ENCODE measurements at places on chromosomes 1 and 21.
A peak's percentile ranks its signal among the peaks of the same experiment; 100 is the strongest.

GRCh38 chr1:201570886-201571624 lies 32.1 kb downstream of the NAV1 start:
- no peak for DNase-seq

DNA sequence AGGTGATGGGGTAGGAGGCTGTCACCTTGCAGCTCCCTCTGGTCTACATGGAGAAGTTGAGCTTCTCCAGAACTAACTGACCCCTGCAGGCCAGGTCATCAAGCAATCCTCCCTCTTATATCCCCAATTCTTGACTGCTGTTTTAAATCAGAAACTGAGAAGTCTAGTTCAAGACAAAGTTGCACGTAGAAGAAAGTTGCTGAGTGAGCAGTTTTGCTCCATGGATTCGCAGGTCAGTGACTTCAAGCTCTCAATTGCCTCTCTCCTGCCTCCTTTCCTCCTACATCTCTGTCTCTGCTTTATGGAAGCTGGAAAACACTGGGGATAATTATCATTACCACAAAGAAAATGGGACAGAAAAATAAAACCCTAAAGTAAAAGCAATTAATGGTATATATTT lies 32.8 kb upstream of the GBP5 start:
- no peak for DNase-seq

- DNase-seq = no peak
These were observed 22.9 kb upstream of the WARS2 start for GRCh38 chr1:119163396-119163795.

GRCh38 chr1:203305809-203306088 lies 430 bp downstream of the BTG2 start:
- DNase-seq = no peak

DNA sequence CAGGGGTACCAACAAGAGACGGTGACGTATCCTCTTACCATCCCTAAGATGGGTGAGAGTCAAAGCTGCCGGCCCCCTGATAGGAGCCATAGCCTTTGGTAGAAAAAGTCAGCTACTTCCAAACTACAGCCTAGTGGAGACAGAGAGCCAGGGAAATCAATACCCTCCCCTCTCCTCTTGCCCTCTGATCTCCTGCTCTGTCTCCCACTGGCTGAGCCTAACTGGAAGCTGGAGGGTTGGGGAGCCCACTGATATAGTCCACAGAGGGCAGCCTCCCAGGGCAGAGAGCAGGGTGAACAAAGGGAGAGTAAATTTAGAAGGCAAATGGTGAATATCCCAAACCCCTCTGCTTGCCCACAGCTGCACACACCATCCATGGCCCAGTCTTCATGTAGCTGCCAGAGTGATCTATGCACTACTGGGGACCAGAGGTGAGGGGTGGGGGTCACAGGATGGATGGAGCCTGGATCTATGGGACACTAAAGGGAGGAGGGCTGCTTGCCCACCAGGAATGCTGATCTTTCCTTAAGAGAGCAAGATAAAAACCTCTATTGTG lies 80.0 kb downstream of the DHRS3 start:
- no peak for DNase-seq

- DNase-seq = no peak
These were observed 4.0 kb downstream of the FTCD start for GRCh38 chr21:46151261-46151988.

DNA sequence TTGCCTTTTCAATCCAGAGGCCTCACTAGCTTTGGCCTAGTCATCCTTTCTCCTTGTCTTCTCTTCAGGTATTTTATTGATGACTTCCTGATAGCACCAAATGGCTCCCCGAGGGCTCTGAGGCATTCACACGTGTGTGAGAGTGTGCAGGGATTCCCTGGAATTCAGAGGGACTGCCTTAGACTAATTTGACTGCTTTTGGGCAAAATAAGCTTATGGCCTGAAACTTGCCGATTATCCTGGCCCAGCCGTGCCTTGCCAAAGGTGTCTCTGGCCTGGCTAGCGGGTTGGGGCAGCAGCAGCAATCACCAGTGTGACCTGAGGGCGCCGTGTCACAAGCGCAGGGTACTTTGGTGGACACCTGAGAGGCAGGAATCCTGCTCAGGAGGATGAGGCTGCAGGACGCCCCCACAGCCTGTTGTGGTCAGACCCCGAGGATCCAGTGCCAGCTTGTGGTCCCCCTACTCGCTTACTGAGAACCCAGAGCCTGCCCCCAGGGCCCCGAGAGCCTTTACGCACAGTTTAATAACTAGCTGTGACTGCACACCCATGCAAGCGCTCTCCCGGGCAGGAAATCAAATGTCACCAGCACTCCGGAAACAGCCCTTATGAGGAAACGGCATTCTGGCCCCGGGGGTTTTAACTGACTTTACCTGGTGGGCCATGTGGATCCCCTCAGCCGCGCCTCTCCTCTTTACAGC lies 62.8 kb upstream of the PDE9A start:
- DNase-seq = no peak

- DNase-seq = no peak
These were observed 108.7 kb upstream of the COL6A1 start for GRCh38 chr21:45872902-45873301.

DNA sequence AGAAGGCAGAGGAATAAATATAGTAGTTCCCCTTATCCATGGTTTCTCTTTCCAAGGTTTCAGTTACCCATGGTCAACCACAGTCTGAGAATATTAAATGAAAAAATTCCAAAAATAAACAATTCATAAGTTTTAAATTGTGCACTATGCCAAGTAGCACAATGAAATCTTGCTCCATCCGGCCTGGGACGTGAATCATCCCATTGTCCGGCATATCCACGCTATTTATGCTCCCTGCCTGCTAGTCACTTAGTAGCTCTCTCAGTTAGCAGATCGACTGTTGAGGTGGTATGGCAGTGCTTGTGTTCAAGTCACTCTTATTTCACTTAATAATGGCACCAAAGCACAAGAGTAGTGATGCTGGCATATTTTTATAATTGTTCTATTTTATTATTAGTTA lies 58.6 kb upstream of the ARHGAP29 start:
- DNase-seq = no peak

DNA sequence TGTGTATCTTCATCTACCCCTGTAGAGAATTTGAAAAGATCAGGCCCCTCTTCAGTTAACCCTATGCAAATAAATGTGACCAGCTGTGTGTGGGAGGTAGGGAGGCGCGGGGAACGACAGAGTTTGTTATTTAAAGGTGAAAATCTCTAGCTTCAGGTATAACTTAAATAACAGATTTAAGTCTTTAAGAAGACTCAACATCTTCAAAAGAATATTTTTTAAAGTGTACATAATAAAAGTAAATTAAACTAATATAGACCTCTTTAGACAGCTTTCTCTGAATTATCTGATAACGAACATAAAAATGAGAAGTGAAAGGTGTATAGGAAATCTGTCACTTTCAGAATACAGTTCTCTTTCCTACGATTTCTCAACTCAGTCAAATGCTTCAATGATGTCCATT lies 16.0 kb downstream of the ANGPTL3 start:
- DNase-seq = no peak

DNA sequence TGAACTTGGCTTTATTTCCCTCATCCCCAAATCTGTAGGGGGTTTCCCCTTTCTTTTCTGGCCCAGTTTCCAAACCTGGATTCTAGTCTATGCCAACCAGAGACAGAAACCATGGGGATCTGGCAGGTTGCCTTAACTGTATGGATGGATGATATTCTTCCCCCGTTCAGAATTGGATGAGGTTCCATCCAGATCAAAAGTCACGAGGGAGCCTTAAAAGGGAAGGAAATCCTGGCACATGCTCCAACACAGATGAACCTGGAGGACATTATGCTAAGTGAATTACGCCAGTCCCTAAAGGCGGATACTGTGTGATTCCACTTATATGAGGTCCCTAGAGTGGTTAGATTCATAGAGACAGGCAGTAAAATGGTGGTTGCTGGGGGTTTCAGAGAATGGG lies 124.4 kb downstream of the HUNK start:
- no peak for DNase-seq

DNA sequence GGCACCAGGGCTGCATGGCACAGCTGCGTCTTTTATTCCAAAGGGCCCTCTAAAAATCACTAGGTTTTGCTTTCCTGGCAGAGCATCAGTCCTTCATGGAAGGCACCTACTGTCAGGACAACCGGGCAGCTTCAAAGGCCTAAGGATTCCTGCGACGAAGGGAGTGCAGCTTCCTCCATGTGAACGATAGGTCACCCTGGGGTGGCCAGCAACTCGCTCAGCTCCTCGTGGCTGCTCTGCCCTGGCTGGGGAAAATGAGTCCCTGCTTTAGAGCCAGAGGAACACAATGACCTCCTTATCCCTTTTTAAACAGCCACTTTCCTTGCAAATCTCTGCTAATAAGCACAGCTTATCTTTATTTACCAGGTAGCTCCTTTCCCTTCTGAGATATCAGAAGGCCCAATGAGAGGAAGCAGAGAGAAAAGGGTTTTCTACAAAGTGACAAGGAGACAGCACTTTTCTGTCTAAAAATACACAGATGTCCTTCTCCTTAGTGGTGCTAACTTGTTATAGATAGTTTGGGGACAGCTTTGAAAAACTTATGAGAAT lies 71.6 kb upstream of the SMYD2 start:
- no peak for DNase-seq

DNA sequence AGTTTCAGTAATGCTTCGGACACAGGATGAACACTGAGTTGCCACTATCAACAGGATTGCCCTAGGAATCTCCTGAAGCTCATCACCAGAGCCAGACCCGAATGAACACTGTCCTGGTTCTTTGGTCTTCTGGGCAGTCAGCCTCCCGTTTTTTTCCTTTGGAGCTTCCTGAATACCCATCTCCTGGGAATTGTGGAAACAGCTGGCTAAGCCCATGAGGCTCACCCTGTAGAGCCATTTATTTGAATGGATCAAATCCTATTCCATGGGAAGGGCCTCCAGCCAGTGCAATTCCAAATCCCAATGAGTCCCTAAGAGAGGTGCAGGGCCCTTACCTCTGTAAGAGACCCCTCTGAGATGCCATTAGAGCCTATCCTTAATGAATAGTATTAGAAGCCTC lies 5.9 kb downstream of the RCSD1 start:
- DNase-seq = no peak

DNA sequence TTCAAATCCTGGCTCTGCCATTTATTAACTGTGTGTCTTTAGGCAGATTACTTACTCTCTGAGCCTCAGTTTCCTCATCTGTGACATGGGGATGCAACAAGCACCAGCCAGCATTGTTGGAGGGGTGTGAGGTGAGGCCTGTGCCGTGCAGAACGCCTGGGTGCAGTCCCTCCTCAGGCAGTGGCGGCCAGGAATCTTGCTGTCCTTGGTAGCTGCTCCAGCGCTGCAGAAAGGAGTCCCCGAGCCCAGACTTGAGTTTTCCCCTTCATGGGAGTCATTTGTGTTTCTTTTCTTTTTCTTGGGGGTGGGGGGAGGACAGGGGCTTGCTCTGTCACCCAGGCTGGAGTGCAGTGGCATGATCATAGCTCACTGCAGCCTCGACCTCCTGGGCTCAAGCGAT lies 46.6 kb downstream of the DISP3 start:
- DNase-seq = no peak

GRCh38 chr1:16122916-16123315 lies 33.0 kb downstream of the EPHA2 start:
- DNase-seq = no peak

- no peak for DNase-seq
These were observed 435.7 kb upstream of the VAMP3 start for GRCh38 chr1:7335224-7335879.

DNA sequence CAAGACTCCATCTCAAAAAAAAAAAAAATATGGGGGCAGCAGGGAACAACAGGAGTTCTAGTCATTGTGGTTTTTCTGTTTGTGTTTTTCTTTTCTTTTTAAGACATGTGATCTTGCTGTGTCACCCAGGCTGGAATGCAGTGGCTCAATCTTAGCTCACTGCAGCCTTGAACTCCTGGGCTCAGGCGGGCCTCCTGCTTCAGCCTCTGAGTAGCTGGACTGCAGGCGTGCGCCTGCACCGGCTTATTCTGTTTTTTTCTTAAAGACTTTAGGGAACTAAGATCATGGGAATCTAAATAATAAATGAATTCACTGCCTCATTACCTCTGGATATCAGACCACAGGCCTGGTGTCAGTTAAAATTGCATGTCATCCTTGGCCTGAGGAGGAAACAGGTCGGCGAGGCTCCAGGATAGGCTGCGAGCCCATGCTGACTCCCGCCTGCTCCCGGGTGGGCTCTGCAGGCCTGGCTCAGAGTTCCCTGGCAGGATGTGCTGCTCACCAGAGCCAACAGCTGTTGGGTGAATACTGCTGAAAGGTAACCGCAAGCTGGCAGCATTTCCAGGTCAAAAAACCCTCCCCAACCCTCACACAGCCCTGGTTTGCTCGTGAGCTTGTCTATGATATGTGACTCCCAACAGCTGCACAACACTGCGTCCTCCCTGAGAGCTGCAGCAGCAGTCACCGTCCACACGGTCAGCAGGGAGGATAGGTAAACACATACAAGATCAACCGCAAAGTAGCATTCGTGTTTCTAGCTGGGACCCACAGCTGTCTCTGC lies 58.1 kb downstream of the SCCPDH start:
- DNase-seq = no peak

- DNase-seq = peak; percentile 48
These were observed 30.9 kb upstream of the TAL1 start for GRCh38 chr1:47262787-47263413.

- no peak for DNase-seq
These were observed 2.7 kb downstream of the PDE9A start for GRCh38 chr21:42655796-42656770.

- DNase-seq = no peak
These were observed 78.5 kb upstream of the GALNT2 start for GRCh38 chr1:229988534-229988933.

- DNase-seq = no peak
These were observed 17.0 kb downstream of the CERS2 start for GRCh38 chr1:150957666-150958065.

- no peak for DNase-seq
These were observed 103.9 kb downstream of the CASZ1 start for GRCh38 chr1:10692401-10693021.

- no peak for DNase-seq
These were observed 40.8 kb upstream of the TP53BP2 start for GRCh38 chr1:223886516-223886921.

DNA sequence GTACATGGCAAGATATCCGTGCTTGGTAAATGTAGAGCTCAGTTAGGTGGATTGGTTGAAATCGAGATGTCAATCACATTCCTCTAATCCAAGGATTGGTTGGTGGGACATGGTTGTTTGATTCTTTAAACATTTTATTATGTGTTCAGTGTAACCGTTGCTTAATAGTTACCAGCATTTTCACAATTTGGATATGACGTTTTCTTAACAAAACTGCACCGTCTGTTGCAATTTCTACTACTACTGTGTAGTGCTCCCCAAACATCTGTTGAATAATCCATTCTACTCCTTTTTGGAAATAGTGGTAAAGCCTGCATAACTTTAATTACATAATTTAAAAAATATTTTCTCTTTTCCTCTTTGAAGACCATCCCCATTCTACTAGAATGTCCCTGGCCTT lies 16.3 kb downstream of the OR2B11 start:
- no peak for DNase-seq
